ENCODE measurements at places on chromosomes 6 and 20.

DNA sequence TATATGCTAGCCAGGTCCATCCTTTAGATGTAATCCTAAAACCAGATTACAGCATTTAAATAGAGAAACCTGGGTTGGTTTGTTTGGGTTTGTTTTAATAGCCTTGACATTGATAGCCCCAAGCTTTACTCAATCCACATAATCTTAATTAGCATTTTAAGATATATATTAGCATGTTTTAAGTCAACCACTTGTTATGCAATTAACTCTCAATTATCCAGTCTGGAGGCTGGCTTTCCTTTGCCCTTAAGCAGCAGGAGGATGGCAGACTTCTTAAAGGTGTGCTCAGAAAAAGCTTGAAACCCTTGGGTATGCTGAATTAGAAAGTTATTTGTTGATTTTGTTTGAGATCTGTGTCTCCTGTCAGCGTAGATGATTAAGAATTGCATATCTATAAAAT, 46.3 kb upstream of the SMIM28 start:
- no peak for DNase-seq

DNA sequence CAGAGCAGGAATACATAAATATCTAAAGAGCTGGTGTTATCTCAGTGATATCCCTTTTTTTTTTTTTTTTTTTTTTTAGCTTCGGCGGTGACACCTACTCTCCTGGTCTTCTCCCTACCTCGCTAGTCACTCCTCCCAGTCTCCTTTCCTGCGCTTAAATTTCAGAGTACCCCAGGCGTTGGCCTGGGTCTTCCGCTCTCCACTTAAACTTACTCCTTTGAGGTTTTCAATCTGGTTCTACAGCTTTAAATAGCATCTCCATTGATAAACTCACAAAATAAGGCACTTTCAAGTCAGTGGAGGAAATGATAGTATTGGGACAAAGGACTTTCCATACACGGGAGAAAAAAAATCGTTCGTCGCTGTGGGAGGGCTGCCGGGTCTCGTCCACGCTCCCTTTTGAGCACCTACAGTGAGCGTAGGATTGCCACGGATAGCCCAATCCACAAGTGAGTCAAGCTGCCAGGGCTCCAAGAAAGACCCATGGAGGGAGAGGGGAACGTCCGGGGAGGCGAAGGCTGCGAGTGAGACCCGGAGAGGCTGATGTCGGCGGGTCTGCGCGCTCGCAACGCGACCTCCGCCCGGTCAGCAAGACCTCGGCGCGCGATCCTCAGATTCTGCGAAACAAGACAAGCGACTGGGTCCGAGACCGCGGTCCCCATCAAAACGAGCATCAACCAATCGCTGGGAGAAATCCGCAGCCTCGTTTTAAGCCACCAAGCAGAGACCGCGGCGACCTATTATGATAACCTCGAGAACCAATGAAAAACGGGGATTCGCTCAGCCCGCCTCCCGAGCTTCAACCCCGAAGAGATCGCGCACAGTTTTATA, 672 bp upstream of the SRSF6 start:
- DNase-seq = peak; percentile 92

DNA sequence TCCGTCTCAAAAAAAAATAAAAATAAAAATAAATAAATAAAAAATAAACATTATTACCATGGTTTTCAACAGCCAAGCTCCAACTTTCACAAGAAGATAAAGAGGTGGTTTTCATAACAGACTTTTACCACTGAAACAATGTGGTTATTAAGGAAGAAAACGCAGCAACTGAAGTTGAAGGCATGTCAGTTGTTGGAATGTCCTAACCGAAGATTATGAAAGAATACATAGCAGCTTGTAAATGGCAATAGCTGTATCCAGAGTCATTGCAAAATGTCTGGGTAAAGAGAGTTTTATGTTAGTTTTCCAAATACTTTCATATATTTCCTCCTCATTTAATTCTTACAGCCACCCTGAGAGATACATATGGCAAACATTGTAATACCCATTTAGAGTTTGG, 161.6 kb upstream of the MARCKS start:
- peak; percentile 98 for DNase-seq

- peak; percentile 69 for DNase-seq
These were observed 609 bp downstream of the MYL9 start for GRCh38 chr20:36541768-36542488.

DNA sequence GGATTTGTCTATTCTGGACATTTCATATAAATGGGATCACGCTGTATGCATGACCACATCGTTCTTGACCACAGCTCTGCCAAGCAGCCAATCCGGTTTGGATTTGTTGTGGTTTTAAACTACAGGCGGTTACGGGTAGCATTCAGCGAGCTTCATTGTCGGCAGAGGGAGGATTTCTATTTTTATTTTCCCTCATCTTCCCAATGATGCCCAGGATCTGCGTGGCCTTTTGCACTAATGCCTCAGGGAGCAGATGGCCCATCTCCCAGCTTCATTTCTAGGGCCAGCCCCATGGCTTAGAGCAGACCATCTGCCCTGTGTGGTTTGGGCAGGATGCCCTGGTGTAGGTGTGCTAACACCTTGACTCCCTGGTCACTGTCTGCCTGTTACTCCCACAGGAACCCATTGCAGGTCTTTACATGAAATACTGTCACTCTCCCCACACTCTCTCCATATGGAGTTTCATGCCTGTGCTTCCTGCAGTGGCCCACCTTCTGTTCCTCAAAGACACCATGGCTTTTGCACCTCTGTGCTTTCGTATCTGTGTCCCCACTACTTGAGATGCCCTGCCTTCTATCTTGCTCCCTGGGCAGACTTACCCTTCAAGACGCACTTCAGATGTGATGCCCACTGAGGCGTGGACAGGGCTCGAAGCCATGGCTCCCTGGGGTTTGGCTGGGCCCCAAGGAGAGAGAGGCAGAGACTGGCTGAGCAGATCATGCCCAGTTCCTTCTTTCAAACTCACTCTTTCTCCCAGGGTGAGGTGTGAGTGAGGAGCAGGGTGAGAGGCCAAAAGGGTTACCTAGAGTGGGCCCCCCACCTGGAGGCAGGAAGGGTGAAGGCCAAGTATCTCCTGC, 26.0 kb downstream of the SDCBP2 start:
- DNase-seq = no peak

DNA sequence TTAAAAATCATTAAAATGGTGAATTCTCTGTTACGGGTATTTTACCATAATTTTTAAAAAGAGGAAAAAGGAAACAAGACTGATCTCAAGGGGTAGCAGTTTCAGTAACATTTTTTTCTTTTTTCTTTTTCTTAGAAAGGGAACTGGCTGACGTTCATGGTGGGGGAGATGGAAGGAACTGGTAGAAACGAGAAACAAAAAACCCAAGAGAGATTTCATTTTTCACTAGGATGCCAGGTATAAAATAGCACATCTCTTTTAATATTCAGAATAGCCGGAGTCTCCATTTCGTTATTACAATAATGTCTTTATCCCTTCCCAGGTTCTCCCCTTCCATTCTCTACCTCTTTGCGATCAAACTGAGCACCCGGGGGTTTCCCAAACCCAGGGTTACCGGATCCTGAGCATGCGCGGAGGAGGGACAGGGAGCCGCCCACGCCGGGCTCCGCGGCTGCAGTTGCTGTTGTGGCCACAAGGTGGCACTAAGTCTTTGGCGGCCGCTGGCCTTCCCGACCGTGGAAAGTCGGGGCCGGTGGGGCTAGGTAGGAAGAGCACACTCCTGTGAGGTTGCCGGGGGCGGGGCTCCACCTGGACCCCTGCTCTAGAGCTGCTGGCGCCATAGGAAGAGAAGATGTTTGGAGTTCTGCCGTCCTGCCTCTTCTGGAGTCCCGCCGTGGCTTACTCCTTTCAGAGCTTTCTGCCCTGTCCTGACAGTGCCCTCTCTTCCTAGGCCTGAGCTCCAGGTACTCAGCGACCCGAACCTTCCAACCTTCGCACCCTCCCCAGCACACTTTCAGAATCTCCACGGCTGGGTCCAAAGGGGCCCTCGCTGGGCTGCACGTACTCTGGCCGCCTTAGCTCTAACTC, 146.8 kb downstream of the SH3BGRL2 start:
- peak; percentile 27 for DNase-seq

- no peak for DNase-seq
These were observed 1.0 kb upstream of the HCK start for GRCh38 chr20:32050851-32051556.

- DNase-seq = peak; percentile 45
These were observed 11.8 kb upstream of the GSTA1 start for GRCh38 chr6:52815167-52816092.

GRCh38 chr6:137921823-137922222, 54.8 kb downstream of the TNFAIP3 start:
- no peak for DNase-seq

- peak; percentile 59 for DNase-seq
These were observed 910 bp upstream of the ADTRP start for GRCh38 chr6:11779329-11780096.

DNA sequence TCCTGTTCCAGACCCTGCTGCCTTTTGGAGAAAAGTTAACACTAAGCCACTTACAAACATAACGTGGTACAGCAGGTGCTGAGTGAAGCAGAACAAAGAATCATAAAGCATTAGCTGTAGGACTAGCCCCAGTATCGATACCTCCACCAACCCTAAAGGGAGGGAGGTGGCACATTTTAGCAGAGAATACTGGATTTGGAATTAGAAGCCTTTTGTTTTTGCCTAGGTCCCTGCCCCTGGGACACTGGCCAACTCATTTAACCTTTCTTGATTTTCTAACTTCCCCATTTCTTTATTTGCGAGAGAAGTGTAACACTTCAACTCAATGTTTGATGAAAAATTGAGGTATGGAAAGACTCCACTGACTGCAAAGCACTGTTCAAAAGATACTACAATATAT, 93.5 kb downstream of the B3GAT2 start:
- no peak for DNase-seq

GRCh38 chr20:50491926-50492634, 18.1 kb upstream of the PTPN1 start:
- DNase-seq = peak; percentile 94

GRCh38 chr6:126824226-126824625, 294.2 kb upstream of the RSPO3 start:
- DNase-seq = peak; percentile 18

- peak; percentile 64 for DNase-seq
These were observed 66.7 kb upstream of the TIAM2 start for GRCh38 chr6:154928325-154928922.

GRCh38 chr6:30147096-30147495, 11.2 kb downstream of the TRIM40 start:
- DNase-seq = no peak

- DNase-seq = no peak
These were observed 1233.0 kb upstream of the EYS start for GRCh38 chr6:66940003-66940402.

- no peak for DNase-seq
These were observed 588 bp upstream of the NCOA3 start for GRCh38 chr20:47501116-47501481.

GRCh38 chr6:73248192-73248903, 14.6 kb downstream of the KHDC1 start:
- DNase-seq = no peak

DNA sequence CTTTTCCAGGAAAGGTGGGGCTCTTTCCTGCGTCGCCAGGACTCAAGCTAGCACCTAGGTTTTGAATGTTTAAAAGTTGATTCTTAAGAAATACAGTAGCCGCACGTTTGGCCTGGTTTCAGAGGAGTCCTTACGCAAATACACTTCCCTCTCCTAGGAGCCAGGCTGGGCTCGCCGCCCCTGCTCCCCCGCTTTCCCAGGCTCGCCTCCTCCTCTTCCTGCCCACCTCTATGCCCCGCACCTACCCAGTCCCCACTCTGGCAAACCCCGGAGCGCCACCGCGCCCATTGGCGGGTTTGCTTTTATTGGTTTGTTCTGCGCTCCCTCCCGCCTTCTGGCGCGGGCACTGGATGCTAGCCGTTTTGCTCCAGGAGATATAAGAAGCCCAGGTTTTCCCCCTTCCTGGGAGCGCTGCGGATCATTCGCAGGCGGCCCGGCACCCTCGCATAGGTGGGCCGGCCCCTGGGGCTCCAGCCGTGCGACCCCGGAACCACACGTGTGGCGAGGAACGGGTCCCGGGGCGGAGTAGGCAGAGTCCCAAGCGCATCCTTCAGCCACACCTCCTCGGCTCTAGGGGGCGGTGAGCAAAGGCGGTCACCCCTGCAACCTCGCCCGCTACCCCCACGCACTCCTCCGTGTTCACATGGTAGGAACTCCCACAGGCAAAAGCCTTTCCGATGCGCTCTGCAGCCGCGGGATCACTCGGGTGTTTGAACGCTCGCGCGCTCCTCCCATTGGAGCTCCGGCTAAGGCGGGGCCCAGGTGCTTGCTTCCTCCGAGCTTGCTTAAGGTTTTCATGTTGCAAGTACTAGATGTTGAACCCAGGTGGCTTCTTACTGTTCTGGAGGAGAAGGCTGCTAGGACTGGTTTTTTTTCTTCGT, 119.0 kb downstream of the RTN4IP1 start:
- DNase-seq = peak; percentile 69

- peak; percentile 100 for DNase-seq
These were observed 156.2 kb downstream of the THBS2 start for GRCh38 chr6:169097381-169097959.

GRCh38 chr6:74492587-74492986, 713.3 kb downstream of the COL12A1 start:
- no peak for DNase-seq

DNA sequence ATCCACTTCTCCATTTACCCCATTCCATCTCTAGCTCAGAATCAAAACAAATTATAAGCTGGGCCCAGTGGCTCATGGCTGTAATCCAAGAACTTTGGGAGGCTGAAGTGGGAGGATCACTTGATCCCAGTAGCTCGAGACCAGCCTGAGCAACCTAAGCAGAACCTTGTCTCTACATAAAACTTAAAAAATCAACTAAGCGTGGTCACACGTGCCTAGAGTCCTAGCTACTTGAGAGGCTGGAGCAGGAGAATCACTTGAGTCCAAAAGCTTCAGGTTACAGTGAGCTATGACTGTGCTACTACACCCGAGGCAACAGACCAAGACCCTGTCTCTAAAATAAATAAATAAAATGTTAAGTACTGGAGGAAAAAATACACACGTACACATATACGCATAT, 74.7 kb upstream of the RUNX2 start:
- no peak for DNase-seq

DNA sequence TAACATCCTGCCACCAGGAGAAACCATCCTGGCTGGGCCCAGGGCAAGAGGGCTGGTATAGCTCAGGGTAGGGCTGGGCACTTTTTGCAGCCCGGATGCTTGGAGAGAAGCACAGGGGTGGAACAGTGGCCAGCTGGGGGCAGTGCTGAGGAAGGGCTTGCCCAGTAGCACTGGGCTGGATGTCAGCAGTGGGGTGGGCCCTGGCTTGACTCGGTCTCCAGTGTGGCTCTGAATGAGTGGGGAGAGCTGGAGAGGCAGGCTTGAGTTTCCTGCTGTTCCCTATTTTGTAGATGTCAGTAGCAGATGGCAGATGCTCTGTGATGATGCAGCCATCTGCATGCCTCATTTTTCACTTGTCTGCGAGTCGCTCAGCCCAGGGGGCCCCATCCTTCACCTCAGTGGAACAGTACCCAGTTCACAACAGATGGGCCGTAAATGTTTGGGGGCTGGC, 56.3 kb upstream of the TULP1 start:
- no peak for DNase-seq
